Renal cortex interstitium (tissue), 15 donors: ENCODE measurements at places on chromosomes 16 and 17. TPM values are rescaled to one million over a fixed set of nuclear protein-coding genes. Genes with fewer than 3 reads are reported as not detected.

GRCh38 chr17:33457477-33457876 lies 164.4 kb upstream of the ASIC2 start:
- DNase-seq: no peak

DNA sequence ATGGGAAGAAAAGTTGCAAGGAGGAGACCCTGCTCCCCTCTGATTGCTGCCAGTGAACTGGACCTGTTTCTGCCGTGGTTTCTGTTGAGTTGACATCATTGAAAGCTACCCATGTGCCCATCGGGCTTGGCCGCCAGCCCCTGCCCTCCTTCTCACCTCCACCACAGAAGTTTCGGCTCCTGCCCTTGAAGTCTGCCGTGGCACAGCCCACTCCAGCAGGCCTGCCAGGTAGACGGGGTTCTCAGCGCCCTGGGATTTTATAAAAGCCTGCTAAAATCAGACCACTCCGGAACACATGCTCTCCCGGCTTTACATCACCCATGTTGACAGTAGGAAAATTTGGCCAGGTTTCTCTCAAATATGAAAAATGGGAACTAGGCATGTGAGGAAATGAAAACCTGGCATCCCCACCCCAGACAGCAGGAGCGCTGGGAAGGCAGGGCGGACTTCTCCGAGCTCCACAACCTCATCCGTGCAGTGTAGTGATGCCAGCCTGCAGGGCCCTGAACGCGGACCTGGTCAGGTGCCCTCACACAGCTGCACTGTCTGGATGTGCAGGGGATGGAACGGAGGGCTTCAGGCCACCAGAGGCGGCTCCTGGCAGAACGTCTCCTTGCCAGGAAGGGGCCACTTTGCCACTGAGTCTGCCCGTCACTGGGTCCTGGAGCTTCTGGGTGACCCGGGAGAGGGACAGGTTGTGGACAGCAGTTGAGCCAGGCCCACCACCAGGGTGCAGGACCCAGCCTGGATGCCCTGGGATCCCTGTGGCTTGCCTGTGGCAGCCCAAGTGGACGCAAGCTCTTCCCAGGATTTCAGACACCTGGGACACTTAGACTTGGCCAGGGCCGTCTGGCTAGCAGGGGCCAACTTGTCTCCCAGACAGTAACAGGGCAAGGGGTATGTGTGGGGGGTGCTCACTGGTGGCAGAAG lies 6.9 kb upstream of the GSE1 start:
- DNase-seq: no peak

DNA sequence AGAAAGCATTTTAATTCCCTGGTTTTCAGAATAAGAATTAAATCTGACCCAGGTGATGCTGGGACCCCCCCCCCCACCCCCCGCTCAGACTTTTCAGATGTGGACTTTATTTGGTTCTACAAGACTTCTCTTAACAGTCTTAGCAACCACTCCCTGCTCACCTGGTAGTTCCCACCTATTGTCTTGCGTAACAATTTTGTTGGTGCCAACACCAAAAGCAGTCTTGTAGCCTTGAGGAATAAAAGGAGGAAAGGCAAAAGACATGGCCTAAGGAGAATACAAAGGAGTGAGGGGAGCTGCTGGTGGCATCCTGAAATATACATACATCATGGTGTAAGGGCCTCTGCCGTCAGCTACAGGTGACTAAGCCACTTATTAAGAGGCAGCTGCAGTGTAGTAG lies 5.0 kb downstream of the TTLL6 start:
- no peak for DNase-seq

- no peak for DNase-seq
Observed at GRCh38 chr16:49150341-49150740, 131.3 kb downstream of the CBLN1 start.

DNA sequence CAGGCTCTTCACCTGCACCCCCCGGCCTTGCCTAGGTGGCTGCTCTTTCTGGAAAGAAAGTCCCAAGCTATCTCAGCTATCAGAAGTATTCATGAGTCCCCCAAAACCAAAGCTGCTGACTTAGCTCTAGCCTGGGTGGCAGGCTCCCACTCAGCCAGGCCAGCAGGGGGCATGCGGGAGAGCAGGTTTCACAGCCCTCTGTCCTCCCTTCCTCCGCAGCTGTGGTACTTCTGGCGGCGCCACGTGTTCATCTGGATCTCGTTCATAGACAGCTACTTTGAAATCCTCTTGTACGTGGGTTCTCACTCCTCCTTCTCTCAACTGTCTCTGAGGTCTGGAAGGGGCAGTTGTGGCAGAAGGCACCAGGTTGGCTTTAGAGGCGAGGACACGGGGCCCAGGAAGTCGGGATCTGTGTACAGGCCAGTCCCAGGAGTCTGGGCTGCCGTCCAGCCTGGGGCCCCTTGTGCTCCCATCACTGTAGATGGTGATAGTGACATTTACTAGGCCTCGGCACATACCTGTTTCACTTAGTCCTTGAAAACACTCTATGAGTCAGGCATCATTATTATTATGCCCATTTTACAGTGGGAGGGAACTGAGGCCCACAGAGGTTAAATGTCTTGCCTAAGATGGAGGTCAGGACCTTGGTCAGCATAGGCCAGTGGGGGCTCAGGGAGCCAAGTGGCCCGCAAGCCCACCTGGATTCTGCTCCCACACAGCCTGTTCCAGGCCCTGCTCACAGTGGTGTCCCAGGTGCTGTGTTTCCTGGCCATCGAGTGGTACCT lies 12.9 kb downstream of the TRPV2 start:
- no peak for DNase-seq

- DNase-seq: no peak
Observed at GRCh38 chr16:85149776-85150175, 37.5 kb upstream of the CIBAR2 start.

DNA sequence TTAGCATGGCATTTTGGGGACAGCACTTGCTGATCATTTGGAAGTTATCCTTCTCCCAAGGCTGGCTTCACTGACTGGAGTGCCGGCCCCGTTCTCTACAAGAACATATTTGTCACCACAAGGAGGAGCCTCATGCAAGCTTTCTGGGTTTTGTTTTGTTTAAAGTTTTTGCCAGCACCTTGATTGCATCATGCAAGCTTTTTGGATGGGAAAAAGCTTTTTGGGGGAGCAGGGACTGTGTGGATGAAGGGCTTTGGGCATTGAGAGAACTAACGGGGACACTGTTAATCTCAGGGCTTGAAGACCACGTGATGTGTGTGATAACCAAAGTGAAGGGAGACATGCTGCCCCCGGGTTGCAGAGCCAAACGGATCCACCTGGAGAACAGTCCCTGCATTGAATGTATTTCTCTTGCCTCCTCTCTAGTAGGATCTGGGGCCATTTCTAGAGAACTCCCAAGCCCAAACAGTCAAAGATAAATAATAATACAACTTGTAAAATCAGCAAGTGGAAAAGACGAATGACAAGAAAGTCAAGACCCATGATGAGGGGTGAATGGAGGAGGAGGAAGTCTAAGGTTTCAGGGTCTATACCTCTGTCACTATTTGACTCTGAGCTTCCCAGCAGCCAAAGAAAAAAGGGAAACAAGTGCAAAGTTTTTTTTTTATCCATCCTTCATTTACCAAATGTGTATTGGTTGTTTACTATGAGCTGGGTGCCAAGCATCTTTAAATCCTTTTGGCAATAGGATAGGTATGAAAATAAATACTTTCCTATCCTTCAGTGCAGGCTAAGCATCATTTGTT lies 17.2 kb downstream of the TMEM114 start:
- no peak for DNase-seq

- DNase-seq: no peak
Observed at GRCh38 chr17:14672830-14673229, 371.9 kb downstream of the HS3ST3B1 start.

DNA sequence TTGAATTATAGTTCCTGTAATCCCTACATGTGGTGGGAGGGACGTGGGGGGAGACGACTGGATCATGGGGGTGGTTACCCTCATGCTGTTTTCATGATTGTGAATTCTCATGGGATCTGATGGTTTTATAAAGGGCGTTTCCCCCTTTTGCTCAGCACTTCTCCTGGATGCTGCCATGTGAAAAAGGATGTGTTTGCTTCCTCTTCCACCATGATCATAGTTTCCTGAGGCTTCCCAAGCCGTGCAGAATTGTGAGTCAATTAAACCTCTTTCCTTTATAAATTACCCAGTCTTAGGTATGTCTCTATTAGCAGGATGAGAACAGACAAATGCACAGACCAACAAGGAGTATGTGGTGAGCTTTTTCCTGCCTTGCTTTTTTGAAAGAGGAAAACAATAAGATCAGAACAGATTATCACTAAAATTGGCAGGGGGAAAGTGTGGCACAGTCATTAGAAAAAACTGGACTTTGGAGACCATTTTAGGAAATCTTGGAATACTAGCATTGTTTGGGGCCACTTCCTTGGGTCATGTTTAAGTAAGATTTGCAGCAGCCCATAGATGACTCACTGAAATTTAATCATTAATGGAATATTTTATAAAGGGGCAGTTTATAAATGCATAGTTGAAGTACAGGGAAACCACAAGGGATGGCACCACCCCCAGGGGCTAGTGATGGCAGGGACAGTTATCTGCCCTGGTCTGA lies 352.8 kb downstream of the CDH13 start:
- no peak for DNase-seq

GRCh38 chr16:50396761-50397535 lies 28.2 kb upstream of the BRD7 start:
- DNase-seq: no peak

DNA sequence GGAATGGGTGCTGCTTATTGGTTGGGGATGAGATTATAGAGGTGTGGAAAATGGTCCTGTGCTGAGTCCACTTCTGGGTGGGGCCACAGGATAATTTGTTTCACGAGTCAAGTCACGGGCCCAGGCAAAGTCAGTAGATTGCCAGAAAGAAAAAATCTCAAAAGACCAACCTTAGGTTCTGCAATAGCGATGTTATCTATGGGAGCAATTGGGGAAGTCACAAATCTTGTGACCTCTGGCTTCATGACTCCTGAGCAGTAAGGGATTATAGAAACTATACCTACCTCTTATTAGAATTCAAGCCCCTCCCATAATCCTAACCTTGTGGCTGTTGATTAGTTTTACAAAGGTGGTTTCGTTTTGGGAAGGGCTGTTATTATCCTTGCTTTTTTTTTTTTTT lies 31.4 kb downstream of the WWP2 start:
- no peak for DNase-seq

The PIK3R5 gene
- polyA plus RNA-seq: 1.3 TPM

The OR1F1 gene
- polyA plus RNA-seq: not detected

The CES5A gene
- polyA plus RNA-seq: 0.06 TPM

The MYH13 gene
- 0.19 TPM for polyA plus RNA-seq

The PNMT gene
- 2.4 TPM for polyA plus RNA-seq

The EVPLL gene
- polyA plus RNA-seq: 0.50 TPM
